NCI-H2171 (cell line): ENCODE measurements at places on chromosomes 4 and X.

- DNase-seq, result no peak
These were observed 37.1 kb downstream of the SLC39A8 start for GRCh38 chr4:102308032-102308799.

GRCh38 chr4:115054836-115055235 lies 58.6 kb downstream of the NDST4 start:
- DNase-seq, result no peak

DNA sequence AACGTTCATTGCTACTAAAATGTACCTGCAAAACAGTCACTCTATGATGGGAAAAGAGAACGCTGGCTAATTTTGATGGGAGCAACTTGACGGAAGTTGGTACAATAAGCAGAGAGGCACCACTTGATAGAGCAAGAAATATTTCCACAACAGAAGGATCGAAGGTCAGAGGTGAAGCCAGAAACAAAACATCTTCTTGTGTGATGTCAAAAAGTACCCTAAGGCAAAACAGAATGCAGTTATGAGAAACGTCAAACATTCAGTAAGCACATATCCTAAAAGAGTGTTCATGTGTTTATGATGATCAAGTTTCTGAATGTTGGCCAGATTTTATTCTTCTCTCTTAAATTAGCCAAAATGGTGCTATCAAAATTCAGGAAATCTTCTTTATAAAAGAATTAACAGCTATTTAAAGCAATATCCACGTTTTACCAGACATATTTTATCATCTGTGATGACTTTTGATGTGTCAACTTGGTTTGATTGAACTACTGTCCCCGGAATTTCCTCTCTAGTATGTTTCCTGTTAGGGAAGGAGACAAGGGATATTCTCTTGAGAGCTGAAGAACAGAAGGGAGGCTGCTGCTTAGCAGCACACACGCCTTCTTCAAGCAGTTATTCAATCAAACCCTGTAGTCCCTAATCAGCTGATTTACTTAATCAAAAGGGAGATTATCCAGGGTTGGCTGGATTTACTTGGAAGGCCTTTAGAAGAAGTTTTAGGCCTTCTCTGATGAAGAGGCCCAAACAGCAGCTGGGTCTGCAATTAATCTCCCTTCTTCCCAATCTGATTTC lies 15.7 kb downstream of the AASDH start:
- no peak for DNase-seq

GRCh38 chr4:10267066-10267465 lies 150.5 kb upstream of the WDR1 start:
- DNase-seq, result no peak

DNA sequence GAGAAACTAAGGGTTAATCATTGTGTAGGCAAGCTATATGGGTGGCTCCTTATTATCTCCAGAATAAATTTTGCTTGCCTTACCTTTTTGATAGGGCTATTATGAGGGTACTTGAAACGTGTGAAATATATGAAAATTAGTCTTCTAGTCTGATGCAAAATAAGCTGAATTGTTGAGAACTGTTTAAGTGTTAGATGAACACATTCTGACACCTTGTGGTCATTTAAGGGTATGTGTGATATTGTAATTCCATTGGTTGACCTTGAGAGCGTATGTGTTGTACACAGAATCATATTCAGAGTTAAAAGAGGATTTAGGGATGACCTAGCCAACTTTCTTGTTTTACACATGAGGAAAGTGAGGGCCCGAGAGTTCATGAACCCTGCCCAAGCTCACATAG lies 44.6 kb upstream of the LINC00632 start:
- DNase-seq, result no peak

DNA sequence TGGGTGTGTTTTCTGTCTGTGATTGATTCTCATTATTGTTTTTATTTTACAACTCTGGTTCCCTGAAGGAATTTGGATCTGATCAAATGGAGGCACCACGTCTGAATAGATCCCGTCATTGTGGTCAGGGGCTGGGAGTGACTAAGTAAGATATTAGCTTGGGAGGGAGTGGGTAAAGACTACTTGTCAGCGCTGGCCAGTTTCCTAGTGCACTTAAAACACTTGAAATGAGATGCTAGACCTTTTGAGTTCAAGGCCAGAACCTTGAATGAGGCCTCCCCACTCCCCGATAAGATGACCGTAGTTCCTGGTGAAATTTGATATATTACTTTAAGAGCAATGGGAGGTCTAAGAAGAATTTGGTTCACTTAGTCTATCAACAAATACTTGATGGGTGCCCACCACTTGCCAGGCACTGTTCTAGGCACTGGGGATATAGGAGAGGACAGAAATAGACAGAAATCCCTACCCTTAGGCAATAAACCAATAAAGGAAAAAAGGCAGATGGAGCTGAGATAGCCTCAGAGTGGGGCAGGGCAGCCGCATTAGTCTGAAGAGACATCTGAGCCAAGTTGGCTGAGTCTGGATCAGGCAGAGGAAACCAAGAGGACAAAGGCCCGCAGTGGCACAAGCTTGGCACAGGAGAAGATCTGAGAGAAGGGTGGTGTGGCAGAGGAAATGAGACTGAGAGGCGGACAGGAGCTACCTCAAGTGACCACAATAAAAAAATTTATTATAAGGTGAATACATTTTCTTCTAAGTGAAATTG lies 11.8 kb downstream of the FAM184B start:
- DNase-seq, result no peak

DNA sequence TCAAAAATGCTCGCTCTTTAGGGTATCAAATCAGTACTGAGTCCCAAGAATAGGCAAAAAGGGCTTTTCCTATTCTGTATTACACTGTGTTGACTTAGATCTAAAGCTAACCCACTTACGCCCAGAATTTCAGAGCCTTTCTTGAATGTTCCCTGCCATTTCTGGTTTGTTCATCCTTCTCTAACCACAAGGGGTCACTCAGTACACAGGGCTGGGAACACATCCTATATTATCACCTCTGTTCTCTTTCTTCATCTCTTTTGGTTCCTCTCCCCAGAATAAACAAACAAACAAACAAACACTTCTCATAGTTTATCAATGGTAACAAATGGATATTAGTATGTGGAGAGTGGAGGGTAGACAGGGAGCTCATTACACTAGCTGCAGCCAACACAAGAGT lies 25.5 kb upstream of the MORC4 start:
- DNase-seq, result no peak
